ENCODE measurements at places on chromosomes 2 and 18. TPM values are rescaled to one million over a fixed set of nuclear protein-coding genes. Genes with fewer than 3 reads are reported as not detected.
A peak's percentile ranks its signal among the peaks of the same experiment; 100 is the strongest.

DNA sequence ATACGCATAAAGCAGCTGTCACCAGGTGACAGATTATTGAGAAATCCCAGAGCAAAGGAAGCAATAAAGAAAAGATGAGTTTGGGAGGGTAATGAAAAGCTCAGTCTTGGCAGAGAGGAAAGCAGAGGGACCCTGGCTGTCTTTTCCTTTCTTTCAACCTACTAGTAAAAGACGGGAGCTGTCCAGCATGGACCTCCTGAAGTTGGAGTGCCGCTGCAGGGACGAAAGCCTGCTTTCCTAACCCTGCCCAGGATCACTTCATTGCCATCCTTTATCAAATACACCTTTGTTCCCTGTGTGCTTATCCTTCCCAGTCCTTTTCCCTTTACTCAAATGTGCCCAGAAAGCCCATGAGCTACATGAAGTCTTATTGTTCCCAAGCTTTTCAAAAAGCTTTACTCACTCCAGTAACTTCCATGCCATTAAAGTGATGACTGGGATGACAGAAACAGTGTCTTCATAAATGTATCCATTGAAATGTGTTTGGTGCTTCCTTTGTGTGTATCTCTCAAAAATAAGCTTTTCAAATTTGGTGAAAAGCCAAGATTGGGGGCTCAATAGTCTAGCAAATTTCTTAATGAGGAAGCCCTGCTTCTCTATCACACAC lies 3.7 kb upstream of the SPR start:
- peak; percentile 9 for DNase-seq

- no peak for DNase-seq
Measured at GRCh38 chr2:203908066-203908796, 28.3 kb upstream of the ICOS start.

DNA sequence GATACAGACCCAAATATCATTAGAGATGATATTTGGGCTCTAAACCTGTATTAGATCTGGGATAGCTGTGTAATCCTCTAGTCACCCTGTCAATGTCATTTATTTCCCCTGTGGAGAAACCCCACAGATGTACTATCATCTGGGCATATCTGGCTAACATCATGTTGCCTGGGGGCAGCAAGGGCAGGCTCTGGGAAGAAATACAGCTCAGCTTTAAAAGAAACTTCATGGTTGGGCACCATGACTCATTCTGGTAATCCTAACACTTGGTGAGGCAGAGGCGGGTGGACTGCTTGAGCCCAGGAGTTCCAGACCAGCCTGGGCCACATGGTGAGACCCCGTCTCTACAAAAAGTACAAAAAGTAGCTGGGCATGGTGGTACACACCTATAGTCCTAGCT lies 282.5 kb downstream of the SLC8A1 start:
- DNase-seq: no peak

DNA sequence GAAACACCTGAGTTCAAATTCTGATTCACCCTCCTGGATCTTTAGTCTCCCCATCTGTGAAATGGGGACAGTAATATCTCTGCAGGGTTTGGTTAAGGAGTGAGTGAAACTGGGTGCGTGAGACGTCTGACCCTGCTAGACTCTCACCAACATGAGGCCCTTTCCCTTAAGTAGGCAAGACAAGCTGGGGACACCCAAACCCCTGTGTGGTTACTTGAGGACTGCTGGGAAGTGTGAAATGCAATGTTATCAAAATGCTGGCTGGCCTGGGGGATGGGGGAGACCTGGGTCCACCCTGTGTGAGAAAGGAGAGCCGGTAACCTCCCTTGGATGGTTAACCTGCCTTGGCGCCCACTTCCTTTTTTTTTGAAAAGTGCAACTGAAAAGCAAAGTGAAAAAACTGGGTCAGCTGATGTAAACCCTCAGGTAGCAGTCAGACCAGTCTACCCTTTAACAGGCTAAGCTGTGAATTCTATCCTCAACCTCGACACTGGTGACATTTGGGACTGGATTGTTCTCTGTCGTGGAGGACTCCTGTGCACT lies 82.3 kb downstream of the INPP5D start:
- no peak for DNase-seq

GRCh38 chr2:73780237-73780582 lies 307 bp upstream of the DUSP11 start:
- no peak for DNase-seq

DNA sequence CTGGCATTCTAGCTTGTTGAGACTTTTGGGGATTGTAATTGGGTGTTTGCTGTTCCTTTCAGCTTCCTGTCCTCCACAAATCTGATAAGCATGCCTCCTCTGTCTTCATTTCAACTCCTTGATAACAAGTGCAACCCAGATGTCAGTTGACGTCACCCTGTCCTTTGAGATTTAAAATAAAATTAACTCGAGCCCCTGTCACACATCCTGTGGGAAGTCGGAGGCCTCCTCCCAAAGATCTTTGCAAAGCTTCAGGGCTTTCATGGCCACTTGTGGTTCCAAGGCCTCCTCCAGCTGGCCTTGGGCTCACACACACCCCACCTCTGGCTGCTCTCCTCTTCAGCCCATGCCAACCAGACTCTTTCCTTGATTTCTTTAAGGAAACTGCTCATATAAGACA lies 69.9 kb upstream of the ITGA6 start:
- no peak for DNase-seq

GRCh38 chr2:118168615-118169014 lies 80.3 kb downstream of the INSIG2 start:
- DNase-seq: no peak

GRCh38 chr2:29263886-29264285 lies 148.7 kb downstream of the CLIP4 start:
- DNase-seq: no peak

GRCh38 chr2:159010963-159011362 lies 42.5 kb downstream of the TANC1 start:
- DNase-seq: peak; percentile 30

GRCh38 chr2:75253526-75253925 lies 54.2 kb upstream of the TACR1 start:
- DNase-seq: no peak

DNA sequence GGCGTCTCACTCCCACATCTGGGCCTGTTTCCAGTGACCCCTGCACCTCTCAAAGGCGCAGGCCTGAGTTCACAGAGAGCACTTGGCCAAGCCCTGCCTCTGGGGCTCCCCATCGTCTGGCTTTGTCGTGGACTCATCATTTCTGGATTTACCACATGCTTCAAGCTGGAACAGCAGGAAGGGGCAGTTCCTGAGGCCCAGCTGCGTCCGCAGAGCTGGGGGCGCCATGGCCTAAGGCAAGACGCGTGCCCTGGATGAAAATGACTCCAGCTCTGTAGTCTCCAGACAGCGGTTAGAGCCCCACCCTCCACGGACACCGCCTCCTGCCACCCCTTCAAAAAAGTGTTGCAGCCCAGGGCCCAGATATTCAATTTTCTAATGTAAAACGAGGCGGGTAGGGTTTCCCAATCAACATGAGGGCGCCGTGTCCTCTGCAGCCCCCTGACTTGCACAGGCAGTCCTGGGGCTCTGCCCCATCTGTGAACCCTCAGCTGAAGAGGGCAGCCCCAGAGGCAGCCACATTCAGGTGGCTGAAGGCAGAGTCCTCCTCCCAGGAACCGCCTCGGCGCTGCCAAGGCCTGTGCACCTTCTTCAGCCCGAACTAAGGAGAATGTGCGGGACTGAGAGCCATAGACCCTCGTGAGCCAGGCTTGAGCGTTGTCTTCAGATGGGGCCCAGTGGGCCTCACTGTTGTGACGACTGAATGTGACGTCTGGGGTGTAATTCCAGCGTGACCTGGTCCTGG lies 85.5 kb downstream of the NFATC1 start:
- DNase-seq: no peak

LRATD1 gene
- total RNA-seq: 7.2 TPM

LIMS3 gene
- 7.8 TPM for total RNA-seq

B3GNT7 gene
- 7.2 TPM for total RNA-seq

ADCY3 gene
- total RNA-seq: 19.2 TPM

REG1A gene
- not detected for total RNA-seq
